ENCODE measurements at places on chromosomes 16 and 17.

DNA sequence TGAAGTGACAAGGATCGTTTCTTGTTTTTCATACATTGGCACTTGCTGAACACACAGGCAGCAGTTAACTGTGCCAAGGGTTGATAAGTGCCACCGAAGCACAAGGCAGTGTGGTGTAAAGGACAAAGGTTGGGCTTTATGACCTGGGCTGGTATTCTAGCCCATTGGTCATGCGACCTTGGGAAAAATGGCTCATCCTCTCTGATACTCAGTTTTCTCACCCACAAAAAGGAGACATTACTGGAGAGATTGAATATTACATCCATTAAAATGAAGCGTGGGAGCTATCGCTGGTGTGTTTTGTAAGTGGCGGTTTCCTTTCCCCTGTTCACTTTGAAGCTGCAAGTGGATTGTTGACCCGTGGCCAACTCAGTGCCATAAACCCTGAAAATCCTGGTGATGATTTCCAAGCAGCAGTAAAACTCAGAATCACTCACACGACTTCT, 216.9 kb downstream of the HAPSTR1 start:
- no peak for DNase-seq

DNA sequence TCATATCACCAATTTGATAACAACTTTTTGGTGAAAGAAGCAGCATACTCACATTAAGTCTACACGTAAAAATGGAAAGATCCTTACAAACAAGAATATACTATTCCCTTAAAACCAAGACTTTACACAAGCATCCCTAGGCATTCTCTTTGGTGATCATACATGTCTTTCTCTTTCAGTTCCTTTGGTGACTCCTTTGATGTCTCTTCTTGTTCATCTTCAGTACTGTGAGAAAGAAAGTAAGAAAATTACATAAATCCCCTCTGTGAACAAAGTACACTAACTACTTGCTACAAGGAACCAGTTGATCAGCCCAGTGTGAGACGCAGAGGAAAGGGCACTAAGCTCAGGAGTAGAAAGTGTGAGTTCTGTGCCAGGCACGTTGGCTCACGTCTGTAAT, 59.6 kb upstream of the MTMR4 start:
- no peak for DNase-seq

DNA sequence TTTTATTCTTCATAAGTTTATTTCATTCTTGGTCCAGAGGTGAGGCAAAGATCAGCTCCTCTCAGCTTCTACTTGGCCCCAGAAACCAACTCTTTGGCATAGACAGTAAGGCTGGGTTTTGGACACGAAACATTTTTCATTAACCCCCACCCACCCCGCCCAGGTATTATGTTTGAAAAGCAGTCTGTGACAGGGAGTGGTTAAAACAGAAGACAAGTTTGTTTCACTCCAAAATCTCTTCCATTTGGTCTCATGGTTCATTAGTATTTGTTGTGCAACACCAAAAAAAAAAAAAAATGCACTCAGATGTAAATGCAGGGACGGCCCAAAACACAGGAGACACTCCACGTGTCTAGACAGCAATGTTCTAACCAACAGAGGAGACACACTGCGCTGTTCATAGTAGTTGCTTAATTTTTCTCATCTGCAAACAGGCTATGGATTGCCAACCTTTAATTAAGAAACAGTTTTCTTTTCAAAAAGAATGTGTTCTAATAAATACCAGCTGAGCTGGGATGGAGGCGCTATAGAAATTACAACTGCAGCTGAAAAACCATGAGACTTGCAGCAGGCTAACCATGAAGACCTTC, 39.8 kb upstream of the MMP2 start:
- DNase-seq = no peak

- peak; percentile 63 for DNase-seq
Observed at GRCh38 chr17:41734139-41734948, at the start of gene HAP1. TSS of gene HAP1 (minus strand) at chr17:41734643. CDS start at chr17:41734634, 9 bp downstream.

DNA sequence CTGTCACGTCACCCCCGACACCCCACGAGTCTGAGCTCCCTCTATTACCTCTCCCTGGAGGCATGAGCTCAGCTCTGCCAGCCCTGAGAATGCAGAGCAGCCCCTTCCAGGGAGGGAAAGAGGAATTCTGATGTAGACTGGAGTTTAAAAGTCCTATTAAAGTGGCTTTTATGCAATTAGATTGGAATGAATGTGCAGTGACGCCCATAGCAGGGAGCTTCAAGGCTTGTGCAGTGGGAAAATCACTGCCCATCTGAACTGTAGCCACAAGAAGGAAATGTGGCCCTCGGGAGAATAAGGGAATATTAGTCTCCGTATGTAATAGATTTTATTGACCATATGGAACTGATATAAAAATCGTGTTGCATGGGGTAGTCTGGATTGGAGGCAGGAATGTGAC, 66.9 kb downstream of the ZNF423 start:
- no peak for DNase-seq

- no peak for DNase-seq
Observed at GRCh38 chr17:76797241-76797840, 59.4 kb downstream of the MFSD11 start.

DNA sequence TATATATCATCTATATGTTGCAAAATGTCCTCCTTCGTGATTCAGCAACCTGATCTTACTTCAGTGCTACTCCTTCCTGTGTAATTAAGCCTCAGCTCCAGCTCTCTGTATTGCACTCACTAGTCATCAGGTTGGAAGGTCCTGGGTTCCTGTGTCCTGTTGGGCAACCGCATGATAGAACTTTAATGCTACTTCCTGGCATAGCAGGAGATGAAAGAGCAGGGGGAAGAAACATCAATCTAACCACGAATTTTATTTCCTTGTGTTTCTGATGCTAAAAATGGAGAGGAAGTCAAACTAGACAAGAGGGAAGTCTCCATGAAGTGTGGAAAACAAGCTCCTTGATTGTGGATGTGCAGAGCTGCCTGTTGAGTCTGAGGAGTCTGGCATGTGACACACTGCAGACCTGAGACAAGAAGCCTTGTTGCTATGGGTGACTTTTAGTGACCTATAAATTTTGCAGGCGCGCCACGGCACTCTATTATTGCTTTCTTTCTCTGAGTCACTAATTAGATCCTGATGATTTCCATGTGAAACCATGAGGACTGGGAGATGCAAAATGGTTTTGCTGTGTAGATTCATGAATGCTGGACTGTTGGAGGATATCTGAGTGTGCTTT, 25.6 kb downstream of the IGSF6 start:
- no peak for DNase-seq

- DNase-seq = no peak
Observed at GRCh38 chr17:45307290-45308015, 9.4 kb downstream of the MAP3K14 start.

DNA sequence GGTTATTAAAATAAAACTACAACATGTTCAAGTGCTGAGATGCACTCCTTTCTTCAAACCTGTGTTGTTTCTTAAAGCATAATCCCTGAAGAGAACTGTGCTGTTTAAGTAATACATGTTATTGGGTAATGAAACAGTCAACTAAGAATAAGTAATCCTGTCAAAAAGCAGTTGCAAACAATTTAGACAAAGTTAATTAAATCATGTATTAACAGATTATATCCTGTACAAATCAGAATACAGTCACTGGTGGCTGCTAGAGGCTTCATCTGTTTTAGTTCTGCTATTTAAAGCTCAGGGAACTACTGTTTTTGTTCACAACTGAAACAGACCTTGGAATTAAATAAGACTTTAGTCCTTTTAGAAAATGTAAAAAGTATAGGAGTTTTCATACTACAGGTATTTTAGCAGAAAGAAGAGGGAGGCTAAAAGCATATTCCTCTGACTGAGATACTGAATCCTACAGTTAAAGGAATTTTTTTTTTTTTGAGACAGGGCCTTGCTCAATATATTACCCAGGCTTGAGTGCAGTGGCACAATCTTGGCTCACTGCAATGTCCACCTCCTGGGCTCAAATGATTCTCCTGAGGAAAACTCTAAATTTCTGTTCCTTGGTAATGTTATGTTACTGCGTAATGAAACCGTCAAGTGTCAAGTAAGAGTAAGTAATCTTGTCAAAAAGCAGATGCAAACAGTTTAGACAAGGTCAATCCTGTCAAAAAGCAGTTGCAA, 27.3 kb upstream of the ITGA2B start:
- DNase-seq = no peak

- no peak for DNase-seq
Observed at GRCh38 chr17:79062691-79063090, 11.9 kb upstream of the ENGASE start.

- DNase-seq = no peak
Observed at GRCh38 chr16:4152267-4152666, 36.0 kb upstream of the ADCY9 start.

DNA sequence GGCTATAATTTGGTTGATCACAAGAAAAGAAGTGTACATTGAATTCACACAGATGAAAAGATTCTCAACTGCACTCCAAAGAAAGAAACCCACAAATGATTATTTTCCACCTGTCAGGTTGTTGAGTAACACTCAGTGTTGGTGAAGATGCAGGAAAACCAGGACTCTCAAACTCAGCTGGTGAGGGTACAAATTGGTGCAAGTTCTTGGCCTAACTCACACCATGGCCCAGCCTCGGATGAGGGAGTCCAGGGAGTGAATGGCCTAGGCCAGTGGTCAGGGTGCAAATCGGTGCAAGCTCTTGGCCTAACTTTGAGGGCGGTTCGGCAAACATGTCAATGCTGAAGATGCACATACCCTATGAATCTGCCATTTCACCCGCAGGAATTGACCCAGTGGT, 8.6 kb downstream of the SCNN1B start:
- no peak for DNase-seq

- no peak for DNase-seq
Observed at GRCh38 chr16:64693946-64694345, 427.9 kb downstream of the CDH11 start.

DNA sequence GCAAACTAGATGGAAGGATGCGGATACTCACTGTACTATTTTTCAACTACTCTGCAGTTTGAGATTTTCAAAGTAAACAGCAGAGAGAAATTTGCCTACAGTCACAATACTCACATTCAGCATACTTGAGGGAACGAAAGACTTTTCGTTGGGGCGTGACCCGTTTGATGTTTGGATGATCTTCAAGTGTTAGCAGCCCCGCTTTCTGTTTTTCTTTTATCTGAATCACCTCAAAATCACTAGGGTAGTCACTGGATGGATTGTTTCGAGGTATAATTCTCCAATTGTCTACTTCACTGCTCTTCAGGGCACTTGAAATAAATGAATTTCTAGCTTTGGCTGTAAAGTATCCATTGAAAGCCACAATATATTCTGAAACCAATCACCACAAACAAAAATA, 17.8 kb downstream of the MBTPS1 start:
- no peak for DNase-seq

GRCh38 chr16:57512296-57513001, 23.9 kb downstream of the CCDC102A start:
- no peak for DNase-seq

GRCh38 chr17:75849279-75849646, 5.1 kb upstream of the UNC13D start:
- no peak for DNase-seq

- peak; percentile 52 for DNase-seq
Observed at GRCh38 chr17:68290955-68291835, at the start of the genes ARSG and SLC16A6. TSS of gene ARSG (plus strand) at chr17:68291495. CDS start at chr17:68307494, 15,999 bp downstream. TSS of gene SLC16A6 (minus strand) at chr17:68291127. CDS start at chr17:68278320, 12,807 bp downstream.

GRCh38 chr17:56779322-56779721, 54.4 kb downstream of the C17orf67 start:
- DNase-seq = no peak

DNA sequence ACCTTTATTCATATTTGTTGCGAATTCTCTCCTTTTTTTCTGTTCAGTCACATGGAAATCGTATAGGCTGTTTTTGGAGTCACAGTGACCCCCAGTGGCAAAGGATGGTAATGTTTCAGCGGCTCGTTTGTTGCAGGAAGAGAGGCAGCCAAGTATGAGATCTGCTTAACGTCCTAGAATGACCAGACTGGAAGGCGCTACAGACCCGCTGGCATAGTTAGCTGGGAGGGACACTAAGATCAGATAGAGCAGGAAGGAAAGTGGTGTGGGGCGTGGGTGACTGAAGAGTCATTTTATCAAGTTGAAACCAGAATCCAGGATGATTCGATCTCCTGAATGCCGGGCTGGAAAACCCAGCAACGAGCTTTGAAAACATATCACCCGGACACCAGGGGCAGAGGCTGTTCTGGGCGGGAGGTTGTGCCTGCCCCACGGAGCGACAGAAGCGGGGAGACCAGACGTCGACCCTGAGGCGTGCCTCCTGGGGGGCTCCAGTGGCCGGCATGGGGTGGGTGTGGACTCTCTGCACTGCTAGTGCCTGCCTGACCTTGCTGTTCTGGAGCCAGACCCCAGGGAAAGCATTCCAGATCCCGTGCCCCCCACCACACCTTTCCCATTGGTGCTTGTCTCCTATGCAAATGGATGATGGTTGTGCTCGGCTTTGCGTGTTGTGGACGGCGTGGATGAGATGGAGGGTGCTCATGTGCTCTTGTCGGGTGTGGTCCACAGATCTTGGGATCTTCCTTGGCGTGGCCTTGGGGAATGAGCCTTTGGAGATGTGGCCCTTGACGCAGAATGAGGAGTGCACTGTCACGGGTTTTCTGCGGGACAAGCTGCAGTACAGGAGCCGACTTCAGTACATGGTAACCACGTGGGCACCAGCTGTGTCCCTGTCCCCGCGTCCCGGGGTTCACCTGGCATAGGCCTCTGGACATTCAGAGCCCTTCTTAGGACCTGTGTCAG, 7.7 kb downstream of the IL34 start:
- DNase-seq = peak; percentile 93

DNA sequence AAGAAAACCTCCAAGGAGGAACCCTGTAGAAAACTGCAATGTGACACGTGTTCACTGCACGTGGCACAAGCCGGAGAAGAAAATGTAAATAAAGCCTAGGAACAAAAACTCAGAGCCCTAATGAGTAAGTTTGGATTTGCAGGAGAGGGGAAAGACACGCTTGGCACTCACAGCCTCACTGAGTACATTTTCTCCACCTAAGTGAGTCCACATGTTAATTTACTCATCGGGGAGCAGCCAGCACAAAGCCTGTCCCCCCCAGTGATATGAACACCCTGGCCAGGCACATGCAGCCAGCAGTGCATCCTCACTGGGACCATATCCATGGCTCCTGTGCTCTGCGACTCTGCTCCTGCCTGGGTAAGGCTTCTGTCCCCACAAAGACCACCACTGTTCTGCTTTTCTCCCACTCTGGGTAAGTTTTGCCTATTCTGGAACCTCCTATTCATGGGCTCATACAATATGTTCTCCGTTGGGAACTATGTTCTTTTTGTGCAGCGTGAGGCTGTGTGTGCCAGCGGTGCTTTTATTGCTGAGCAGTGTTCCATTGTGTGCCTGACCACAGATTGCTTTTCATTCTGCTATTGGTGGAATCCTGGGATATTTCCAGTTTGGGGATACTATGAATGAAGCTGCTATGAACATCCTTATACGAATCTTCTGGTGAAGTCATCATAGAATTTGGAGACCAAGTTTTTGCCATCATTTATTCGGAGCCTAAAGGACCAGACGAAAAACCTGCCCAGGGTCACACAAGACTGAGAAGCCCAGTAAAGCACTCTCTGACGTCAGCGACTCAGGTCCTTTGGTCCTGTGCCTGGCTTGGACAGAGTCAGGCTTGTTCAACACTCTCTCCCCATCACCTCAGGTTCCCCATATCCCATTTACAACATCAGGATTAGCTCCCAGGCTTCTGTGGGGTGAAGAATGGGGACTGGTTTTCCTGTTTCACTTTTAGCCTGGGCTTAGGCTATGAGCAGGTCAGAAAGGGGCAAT, 53.3 kb downstream of the RNF112 start:
- no peak for DNase-seq

- DNase-seq = no peak
Observed at GRCh38 chr16:56848029-56848936, 16.7 kb upstream of the SLC12A3 start.

GRCh38 chr17:48110761-48111160, 3.2 kb downstream of the SNX11 start:
- DNase-seq = no peak

GRCh38 chr17:37820313-37820994, 75.6 kb upstream of the HNF1B start:
- no peak for DNase-seq
